Neural progenitor cell (in vitro differentiated cells): ENCODE measurements at places on chromosomes 16 and 17.

DNA sequence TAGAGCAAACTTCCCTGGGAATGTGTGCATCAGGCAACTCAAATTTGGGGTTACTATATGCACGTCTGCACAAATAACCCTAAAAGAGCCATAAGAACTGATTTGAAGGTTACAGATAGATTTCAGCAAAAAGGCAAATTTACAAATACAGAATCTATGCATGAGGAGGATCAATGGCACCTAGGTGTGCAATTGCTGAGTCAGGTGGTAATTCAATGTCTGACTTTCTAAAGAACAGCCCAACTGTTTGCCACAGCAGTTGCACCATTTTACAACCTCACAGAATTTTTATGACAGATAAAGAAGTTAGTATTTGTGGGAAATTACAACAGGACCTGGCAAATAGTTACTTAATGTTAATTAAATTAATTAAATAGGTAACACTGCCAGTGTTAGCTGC, 405.5 kb downstream of the TMEM114 start:
- DNase-seq, result no peak

- DNase-seq, result no peak
These were observed 18.1 kb downstream of the POLR2A start for GRCh38 chr17:7502171-7502847.

GRCh38 chr17:78920528-78920927, 4.7 kb downstream of the TIMP2 start:
- DNase-seq, result no peak

DNA sequence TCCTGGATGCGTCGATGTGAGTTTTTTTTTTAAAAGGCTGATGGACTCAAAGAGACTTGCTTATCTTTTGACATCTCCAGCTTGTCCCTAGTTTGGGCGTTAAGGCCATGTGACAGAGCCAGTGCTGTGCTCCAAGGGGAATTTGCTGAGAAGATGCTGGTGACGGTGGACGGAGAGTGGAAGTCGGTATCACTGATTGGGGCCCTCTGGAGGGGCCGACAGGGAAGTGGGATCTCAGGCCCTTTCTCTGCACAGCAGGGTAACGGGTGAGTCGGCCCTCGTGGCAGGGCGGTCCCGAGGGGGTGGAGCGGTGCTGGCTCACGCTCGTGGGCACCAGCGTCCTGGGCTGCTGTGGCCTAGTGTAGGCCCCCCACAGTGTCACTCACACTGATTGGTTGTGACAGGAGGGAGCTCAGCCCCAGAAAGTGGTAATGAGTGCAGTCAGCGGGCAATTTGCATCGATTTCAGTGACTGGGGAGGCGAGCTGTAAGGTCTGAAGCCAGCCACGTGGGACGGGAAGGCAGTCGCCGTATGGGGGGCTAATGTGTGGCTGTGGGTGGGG, 91.3 kb downstream of the TBC1D16 start:
- DNase-seq, result no peak

DNA sequence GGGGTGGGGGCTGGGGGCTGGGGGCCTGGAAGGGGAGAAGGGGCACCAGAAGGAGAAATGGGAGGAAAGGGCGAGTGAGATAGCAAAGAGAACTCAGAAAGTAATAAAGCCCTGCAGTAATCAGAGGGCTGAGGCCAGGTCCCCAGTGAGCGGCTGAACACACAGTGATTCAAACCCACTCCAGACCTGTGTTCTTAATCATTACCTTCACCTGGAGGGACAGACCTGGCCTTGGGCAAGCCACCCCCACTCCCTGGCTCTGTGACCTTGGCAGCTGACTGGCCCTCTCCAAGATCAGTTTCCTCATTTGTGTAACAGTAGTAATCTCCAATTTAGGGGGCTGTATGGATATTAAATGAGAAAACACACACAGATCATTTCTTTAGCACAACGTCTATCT, 150.4 kb downstream of the WWOX start:
- no peak for DNase-seq

DNA sequence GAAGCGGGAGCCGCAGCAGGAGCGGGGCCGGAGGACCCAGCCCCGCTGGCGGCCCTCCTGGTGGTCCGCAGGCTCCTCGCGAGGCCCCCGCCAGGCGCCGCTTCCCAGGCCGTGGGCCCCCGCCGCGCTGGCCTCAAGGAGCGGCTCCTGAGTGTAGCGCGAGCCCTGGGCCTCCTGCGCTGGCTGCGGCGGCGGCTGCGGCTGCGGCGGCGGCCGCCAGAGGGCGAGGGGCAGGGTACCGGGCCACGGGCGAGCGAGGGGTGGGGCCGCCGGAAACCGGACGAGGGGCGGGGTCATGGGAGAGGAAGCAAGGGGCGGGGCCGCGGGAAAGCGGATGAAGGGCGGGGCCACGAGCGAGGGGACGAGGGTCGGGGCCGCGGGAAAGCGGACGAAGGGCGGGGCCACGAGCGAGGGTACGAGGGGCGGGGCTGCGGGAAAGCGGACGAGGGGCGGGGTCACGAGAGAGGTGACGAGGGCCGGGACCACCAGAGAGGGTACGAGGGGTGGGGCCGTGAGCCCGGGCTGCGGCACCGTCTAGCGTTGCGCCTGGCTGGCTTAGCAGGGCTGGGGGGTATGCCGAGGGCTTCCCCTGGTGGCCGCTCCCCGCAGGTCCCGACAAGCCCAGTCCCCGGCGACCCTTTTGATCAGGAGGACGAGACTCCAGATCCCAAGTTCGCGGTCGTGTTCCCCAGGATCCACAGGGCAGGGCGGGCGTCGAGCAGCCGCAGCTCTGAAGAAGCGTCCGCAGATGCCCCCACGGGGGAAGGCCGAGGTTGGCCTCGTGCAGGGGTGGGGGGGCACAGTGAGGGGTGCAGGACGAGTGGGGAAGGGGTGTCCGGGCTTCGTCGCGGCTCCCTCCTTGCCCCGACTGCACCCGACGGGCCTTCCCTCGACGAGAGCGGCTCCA, 1.7 kb downstream of the MYO15B start:
- peak; percentile 99 for DNase-seq

GRCh38 chr17:65102788-65103187, 34.4 kb upstream of the RGS9 start:
- DNase-seq, result no peak

- DNase-seq, result peak; percentile 47
These were observed 12.8 kb upstream of the PRR14 start for GRCh38 chr16:30637944-30638343.

GRCh38 chr16:66695471-66695934, 1.0 kb downstream of the CMTM4 start:
- no peak for DNase-seq

- no peak for DNase-seq
These were observed 88.2 kb downstream of the NOG start for GRCh38 chr17:56681561-56682266.

DNA sequence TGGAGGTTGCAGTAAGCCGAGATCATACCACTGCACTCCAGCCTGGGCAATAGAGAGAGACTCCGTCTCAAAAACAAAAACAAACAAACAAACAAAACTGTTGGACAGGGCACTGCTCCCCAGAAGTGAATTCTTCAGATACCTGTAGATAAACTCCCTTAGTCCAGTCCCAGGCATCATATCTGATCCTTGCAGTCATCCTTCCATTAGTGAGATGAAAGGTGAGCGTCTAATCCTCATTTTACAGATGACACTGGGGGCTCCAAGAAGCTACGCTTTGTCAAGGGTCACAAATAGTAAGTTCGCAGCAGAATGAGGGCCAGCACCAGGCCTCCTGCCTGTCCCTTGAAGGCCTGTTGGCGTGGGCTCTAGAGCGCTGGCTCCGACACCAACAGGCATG, 102.0 kb downstream of the OR1D5 start:
- DNase-seq, result no peak

- DNase-seq, result peak; percentile 94
These were observed 85.6 kb downstream of the WNT3 start for GRCh38 chr17:46732754-46733398.

- no peak for DNase-seq
These were observed 1.9 kb downstream of the SLC39A11 start for GRCh38 chr17:73090396-73091202.

GRCh38 chr17:58447039-58447975, 30.0 kb upstream of the RNF43 start:
- peak; percentile 88 for DNase-seq

DNA sequence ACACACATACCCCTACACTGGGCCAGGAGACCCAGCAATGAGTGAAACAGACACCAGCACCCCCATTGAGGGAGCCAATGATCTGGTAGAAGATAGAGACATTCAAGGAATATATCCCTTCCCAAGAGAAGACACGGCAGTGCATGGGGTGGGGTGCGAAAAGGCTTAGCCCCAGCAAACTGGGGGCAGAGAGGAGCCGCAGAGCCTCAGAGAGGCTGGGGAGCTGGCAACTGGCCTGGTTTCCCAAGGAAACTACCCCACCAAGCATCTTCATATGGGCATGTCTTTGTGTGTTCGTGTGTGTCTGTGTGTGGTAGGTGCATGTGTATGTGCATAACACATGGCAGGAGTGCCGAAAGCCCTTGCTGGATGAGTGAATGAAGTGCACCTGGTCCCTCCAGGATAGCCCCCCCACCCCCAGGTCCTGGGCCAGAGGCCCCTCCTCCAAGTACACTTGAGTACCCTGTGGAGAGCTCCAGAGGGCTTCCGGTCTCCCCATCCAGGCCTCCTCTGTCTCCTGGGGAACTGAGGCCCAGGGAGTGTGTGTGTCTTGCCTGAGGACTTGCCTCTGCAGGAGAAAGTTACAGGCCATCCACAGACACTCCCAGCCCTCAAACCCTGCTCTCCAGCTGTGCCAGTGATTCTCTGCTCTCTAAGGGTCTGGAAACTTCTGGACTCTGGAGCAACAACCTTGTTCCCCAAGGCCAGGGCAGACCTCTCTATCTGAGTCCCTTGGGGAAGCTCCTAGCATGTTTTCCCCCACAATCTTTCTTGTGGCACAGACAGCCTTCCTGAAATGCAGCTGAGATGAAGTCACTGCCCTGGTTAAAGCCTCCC, 15.9 kb downstream of the TBX2 start:
- DNase-seq, result no peak

DNA sequence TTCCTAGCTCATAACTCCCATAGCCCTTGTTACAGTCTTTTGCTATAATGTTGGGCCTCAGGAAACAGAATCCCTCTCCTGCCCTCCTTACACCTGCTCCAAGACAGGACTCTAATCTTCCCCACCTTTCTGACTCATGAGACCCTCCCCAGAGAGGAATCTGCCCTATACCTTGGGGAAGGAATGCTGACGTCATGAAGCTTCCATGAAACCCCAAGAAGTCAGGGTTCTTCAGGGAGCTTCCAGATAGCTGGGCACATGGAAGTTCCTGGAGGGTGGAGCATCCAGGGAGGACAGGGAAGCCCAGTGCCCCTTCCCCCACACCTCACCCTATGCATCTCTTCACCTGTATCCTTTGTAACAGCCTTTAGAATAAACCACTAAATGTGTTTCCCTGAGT, 285.7 kb downstream of the SOX9 start:
- DNase-seq, result no peak

GRCh38 chr17:79137015-79137788, 62.6 kb downstream of the ENGASE start:
- no peak for DNase-seq

- no peak for DNase-seq
These were observed 11.2 kb upstream of the CAPN15 start for GRCh38 chr16:516301-516700.

- no peak for DNase-seq
These were observed 13.2 kb upstream of the ARL2BP start for GRCh38 chr16:57231821-57232350.

DNA sequence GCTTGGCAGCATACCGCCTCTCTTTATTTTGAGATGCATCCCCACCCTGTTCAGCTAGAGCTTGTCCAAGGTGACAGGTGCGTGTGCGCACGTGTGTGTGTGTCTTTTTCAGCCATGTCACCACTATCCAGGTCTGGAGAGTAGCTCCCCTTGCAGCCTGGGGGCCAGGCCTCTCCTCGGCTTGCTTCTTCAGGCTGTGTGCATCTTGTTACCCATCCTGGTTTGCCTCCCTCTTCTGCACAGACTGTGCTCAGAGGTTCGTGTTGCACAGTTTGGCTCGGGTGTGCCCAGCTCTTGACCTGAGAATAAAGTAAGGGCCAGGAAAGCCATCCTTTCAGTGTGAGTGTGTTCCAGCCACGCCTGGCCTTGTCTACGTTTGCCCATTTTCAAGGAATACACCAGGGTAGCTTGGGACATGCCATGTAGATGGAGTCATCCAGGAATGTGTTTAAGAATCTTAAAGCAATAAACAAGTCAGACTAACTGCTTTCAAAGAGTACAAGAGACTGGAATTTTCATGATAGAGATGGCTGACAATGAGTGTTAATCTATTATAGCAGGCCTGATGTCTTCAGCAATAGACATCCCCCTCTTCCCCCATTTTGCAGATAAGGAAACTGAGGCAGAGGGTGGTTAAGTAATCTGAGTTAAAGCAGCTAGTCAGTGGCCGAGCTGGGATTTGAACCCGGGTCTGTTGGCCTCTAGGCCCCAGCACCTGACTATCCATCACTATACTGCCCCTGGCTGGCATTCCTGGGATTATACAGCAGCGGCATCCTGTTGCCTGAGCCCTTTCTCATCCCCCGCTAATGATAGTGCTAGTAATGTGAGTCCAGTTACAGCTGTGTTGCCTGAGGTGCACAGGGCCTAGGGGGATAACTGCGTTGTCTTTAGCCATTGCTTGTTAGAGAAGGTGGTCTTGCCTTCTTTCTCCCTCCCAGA, 77.9 kb downstream of the KSR1 start:
- peak; percentile 54 for DNase-seq

GRCh38 chr16:84672276-84673202, 24.2 kb downstream of the KLHL36 start:
- peak; percentile 78 for DNase-seq

DNA sequence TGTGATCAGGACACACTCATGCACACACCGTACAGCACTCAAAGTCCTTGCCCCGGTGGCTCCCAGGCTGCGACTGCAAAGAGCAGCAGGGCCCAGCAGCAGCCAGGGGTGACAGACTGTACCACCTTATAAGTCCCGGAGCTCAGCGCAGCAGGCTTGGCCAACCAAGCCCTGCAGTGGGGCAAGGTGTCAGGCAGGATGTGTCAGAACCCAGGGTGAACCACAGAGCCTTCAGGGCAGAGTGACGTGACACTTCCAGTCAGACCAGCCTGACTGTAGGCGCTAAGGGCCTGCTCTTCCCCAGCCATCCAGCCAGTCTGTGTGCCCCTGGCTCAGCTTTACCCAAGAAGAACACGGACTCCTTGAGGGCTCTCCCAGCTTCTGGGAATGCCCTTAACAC, 204.1 kb downstream of the COPRS start:
- DNase-seq, result no peak

GRCh38 chr17:58416937-58417299, 416 bp downstream of the RNF43 start:
- DNase-seq, result no peak

- DNase-seq, result no peak
These were observed 62.0 kb downstream of the FOXL1 start for GRCh38 chr16:86640265-86640843.
